T-helper 17 cell (primary cell): ENCODE measurements at places on chromosomes 2 and 18.
A peak's percentile ranks its signal among the peaks of the same experiment; 100 is the strongest.

- no peak for DNase-seq
These were observed 31.2 kb upstream of the CDKL4 start for GRCh38 chr2:39275016-39275415.

DNA sequence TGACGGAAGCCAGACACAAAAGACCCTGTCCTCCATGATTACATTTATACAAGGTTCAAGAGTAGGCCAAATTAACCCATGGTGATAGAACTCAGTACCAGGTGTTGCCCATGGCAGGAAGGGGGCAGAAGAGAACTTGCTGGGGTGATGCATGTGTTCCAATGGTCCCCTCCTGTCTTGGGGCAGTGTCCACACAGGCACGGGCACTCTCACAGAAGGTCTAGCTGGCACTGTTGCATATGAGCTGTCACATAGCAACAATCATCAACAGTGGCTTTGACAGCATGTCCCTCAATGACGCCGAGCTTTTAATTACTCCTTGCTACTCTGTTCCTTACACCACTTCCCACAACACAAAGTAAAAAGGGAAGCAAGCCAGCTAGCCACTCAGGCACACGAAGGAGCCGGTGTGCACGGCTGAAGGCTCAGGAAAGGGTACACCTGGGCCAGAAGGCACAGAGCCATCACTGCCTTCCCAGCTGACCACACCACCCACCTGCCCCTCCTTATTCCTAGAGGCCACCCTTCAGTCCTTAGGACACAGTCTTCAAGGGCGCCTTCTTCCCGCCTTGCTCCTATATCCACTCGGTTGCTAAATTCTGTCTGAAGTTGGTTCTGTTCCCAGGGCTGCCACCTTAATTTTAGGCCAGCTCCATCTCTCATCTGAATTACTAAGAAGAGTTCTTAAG is 28.9 kb downstream of the RPL31 start:
- no peak for DNase-seq

GRCh38 chr2:69335311-69335710 is 51.7 kb downstream of the GFPT1 start:
- DNase-seq, result no peak

DNA sequence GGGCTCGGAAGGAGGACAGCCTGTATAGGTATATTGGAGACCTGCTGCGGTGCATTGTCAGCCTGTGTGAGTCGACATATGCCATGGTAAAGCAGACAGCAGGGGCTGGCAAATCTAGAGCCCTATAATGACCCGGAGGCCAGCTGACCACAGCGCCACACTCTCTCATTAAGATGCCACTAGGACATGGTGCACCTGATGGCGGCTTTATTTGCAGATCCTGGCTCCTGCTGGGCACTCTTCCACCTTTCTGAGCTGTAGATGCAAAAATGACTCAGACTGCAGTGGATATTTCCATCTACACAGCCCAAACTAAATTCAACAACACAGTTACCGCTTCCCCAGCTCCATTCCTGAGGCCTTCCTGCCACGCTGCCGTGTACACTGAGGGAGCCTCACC is 389.9 kb downstream of the TNS1 start:
- DNase-seq, result no peak

GRCh38 chr2:222823183-222823930 is 37.5 kb upstream of the ACSL3 start:
- no peak for DNase-seq

GRCh38 chr18:38427736-38428135 is 862.1 kb upstream of the CELF4 start:
- no peak for DNase-seq

DNA sequence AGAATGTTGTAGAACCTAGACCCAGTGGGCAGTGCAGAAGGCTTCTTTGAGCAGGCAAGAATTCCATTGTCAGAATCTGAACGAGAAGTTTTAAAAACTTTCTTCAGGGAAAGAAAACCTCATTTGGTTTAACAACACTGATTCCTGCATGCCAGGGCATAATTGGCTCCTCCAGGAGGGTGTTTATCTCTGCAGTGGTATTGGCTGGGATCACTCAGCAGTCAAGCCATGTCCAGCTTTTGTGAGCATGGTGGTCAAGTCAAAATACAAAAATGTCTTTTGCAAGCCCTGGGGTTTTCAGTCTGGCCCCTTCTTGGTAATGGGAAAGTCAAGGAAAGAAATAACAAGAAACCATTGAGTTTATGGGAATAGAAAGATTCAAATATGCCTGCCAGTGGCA is 28.3 kb downstream of the FHOD3 start:
- DNase-seq, result no peak

DNA sequence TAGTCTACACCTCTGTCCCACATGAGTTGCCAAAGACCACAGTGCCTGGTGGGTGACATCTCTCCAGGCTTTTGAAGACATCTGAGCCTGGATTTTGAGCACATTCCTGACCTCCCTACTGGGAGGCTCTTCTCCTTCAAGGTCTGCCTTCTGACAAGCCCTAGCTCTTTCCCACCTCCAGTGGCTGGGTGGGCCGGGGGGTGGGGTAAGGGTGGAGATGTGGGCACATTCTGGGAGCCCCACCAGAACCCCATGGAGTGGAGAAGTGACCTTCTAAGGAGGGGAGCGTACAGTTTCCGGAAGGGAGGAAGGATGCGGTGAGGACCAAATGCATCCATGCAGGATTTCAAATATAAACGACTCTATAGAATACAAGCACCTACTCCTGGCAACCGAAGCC is 27.9 kb upstream of the ANXA4 start:
- DNase-seq, result no peak

- no peak for DNase-seq
These were observed 459.2 kb downstream of the KCNJ3 start for GRCh38 chr2:155157711-155158110.

DNA sequence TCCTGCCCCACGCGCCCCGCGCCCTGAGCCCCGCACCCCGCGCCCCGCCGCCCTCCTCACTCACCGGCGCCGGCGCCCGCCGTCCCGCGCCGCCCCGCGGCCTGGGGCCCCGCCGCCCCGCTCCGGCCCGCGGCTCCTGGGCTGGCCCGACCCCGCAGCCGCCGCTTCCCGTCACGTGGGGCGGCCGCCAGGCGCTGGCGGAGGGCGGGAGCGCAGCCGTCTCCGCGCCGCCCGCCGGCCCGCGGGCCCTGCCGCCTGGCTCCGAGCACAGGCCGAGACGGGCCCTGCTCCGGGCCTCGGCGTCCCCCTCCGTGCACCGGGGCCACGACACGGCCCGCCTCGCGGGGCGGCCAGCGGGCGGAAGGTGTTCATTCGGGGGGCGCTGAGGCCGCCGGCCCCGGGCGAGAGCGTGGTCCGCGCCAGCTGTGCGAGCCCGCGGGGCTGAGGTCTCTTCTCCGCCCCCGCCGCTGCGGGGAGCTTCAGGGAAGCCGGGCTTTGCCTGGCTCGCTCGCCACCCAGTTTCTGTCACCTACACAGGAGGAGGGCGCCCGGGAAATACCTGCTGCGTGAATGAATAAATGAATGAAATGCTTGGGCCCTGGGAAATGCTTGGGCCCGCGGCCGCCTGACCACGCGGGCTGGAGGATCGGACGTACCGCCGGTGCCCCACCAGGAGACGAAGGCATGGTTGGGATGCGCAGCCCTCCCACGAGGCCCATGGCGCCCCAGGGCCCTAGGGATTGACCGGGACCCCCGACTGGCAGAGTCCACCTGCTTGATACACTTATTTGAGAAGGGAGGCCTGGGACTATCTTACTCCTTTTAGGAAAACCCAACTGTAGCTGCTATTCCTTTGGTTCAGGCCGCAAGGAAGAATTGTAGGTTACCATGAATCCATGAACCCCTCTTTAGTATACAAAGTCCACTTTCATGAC is at the start of gene TGFBRAP1:
TSS of gene TGFBRAP1 (minus strand) at position 175 of the 935 bp plus-strand sequence. CDS start 21,434 bp downstream, outside the sequence.
- peak; percentile 62 for DNase-seq

DNA sequence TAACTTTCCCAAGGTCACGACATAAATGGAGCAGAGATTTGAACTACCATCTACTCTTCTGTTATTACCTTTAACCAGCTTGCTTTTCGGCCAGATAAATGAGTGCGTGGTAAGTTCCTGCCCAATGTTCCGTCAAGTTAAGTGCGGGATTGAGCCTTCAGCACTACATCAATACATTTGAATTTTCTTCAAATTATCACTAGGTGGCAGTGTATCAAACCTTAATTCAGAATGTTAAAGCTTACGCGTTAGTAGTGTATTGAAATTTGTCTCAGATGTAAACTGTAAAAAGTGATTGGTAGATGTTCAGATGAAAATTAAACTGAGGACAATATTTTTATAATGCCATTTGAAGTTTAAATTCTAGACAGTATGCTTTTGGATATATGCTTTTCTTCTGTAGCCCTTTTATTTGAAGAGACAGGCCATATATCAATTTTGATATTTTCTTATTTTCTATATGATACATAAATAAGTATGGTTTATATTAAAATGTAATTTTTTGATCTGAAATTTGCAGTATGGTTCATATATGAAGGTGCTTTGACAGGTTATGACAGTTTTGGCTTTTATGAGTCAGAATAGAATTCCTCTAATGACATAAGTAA is 681.3 kb downstream of the ADCYAP1 start:
- DNase-seq, result no peak

- no peak for DNase-seq
These were observed 23.7 kb upstream of the TMX3 start for GRCh38 chr18:68738564-68738963.
